ENCODE measurements at places on chromosomes 16 and 17.
A peak's percentile ranks its signal among the peaks of the same experiment; 100 is the strongest.

DNA sequence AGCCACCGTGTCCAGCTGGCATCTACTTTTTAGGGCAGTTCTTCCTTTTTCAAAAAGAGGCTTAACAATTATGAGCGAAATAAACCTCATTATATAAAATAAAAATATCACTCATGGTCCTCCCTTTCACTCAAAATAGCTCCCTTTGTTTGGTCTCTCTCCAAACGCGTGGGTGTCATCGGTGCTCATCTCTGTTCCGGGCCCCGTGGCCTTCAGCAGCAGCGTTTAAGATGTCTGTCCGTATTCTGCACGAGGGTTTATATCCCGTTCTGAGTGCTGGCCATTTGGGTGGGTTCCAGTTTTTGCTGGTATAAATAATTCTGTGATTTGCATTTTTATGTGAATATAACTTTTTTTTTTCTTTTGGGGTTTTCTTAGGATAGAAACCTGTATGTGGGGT, 33.4 kb downstream of the PRMT7 start:
- no peak for DNase-seq

DNA sequence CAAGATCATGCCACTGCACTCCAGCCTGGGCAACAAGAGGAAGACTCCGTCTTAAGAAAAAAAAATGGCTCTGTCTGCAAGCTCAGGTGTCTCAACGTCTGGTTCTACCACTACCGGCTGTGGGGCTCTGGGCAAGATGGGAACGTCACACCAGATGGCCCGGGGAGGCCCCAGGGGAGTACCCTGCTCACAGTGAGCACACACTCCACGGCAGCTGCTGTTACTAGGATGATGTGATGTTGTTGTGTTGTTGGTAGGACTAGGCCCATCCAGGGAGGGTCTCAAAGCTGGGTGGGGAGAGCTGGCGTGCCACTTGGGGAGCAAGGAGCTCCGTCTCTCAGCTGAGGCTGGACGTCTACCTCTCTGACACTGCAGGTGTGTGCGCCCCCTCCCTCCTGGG, 9.4 kb upstream of the NPTX1 start:
- no peak for DNase-seq

- no peak for DNase-seq
Measured at GRCh38 chr16:11542069-11542744, 44.5 kb downstream of the LITAF start.

DNA sequence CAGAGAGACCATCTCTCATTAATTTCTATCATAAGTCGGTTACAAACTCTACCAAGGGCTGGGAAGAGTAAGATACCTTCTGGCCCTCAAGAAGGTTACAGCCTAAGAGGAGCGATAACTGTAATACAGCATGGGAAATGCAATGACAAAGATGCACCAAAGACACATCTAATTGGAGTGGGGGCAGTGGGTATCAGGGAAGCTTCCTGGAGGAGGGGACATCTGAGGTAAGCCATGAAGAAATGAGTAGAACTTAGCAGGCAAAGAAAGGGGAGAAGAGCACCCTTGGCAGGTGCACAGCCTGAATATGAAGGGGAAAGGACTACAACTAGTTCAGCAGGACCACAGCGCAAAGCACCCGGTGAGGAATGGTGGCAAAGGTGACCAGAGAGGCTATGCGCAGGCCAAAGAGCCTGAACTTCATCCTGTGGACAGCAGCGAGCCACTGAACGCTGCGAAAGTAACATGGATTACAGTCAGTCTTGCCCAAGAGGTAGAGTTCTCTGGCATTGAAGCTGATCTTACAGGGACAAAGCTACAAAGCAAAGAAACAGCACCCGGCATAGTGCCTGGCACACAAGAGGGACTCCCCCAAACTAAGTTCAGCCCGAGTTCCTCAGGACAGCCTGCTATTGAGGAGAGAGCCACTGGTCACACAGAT, 2.8 kb downstream of the TBC1D10B start:
- no peak for DNase-seq

DNA sequence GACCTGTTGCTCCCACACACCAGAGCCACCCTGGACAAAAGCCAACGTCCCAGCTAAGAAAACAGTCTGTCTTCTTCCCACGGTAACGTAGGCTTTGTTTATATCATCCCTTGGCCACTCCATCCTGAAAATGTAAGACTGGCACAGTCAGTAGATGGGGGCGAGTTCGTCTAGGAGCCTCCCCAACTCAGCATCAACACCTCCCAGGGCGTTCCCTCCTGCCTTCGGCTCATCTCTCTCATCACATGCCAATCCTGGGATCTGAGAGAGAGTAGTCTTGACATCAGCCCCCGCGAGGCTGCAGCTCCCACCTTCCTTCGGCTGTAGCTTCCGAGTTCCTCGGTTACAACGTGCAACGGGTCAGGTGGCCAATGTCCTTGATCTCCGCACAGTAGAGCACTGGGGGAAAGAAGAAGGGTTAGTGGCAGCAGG, 894 bp downstream of the RNF227 start:
- DNase-seq, result no peak

GRCh38 chr17:37571674-37572073, 37.5 kb downstream of the SYNRG start:
- DNase-seq, result no peak

DNA sequence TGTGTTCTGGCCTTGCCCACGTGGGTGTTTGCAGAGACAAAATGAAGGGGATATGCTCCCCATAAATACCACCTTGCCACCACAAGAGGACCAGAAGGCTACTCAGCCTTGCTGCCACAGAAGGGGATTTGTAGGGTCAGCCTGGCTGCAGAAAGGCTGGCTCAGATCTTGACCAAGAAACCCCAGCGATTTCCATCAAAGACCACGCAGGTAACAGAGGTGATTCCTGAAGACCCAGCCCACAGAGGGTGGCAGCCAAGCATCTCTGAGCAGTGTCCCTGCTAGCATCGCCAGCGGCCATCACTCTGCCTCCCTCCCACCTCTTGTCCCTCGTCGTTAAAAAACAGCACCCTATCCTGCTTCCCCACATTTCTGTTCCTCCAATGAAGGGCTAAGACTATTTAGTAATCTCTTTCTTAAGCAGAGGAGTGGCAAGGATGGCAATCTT, 54.9 kb downstream of the BEAN1 start:
- DNase-seq, result no peak

DNA sequence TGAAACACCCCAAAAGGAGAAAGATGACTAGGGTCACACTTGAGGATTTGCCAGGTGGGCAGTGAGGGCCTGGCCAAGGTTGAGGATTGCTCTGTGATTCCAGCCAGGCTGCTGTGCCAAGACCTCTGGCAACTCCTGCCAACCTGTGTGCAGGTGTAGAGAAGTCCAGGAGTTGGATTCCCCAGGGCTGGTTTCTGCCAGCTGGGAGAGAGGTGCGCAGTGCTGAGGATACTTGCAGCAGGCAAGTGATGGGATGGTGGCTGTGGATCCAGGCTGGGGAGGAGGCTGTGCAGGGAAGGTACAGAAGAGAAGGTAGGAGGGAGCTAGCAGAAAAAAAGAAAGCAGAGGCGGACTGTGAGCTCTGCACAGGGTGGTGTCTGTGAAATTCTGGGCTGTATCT, 6.6 kb downstream of the RIPOR1 start:
- no peak for DNase-seq

DNA sequence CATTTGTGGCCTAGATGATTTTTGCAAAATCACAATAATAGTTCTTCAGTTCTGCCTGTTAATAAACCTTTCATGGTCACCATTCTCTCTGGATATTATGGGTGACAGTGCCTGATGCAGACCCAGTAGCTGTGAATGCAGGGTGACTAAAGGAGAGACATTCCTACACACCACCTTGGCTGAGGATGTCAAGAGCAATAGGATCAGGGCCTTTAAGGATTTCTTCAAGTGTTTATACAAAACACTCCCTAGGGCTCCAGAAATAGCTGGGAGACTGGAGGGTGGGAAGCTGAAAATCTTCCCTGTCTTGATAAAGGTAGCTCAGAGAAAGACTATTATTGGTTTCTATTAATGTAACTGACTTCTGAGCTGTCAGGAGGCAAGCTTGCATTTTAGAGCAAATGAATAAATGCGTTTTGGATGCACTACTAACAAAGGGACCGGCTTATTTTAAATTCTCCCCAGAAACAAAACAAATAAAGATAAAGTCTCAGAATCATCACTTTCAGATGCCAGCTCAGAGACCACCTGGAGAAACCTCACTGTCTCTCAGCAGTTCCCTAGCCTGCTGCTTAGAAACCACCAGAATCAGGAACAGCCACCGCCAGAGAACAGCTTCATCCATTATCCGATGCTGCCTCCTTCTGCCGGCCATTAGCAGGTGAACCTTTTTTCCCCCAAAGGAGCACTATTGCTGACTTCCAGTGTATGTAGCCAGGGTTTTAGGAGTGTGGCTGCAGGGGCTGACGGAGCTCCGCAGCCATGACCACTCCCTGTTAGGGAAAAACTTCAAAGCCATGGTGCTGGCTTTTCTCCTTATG, 171.4 kb upstream of the DYNLRB2 start:
- DNase-seq, result no peak

- DNase-seq, result no peak
Measured at GRCh38 chr17:37067555-37068111, 118.9 kb downstream of the AATF start.

DNA sequence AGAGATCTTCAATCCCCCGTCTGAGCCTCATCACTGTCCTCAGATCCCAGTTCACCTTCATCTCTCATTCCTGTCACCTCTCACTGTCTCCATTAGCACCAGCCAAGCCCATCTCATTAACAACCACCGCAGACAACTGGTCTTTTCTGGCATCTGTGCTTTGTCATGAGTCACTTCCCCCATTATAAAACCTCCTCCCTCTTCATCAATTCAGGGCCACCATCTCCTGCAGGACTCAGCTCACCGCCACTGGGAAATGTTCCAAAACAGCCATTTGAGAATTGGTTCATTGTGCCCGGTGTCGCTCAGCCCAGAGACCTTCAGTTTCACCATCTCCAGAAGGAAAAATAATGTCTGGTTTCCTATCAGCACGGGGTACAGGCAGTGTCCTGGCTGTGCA, 56.9 kb upstream of the TEKT3 start:
- DNase-seq, result peak; percentile 48

DNA sequence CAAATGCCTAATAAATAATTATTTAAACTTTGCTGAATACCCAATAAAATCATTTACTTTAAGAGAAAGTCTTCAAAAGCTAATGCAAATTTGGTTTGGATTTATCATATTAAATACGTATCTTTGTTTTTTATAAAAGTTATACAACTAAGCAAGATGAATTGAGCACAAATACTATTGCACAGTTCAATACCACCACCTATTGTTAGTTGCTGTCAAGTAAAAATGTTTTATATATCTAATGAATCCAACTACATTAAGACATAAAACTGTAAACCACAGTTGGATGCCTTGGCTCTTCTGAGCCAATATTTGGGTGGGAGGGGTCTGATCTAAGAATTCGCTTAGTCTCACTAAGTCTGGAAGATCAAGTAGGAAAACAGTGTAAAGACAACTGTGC, 7.7 kb downstream of the FBXL20 start:
- DNase-seq, result no peak

Measured in MV-4-11 (cell line).